ENCODE measurements at places on chromosomes 5 and 9. TPM values are rescaled to one million over a fixed set of nuclear protein-coding genes. Genes with fewer than 3 reads are reported as not detected.

TAF11L5 gene
- not detected for polyA plus RNA-seq

PLCXD3 gene
- polyA plus RNA-seq: 25.4 TPM

CAMSAP1 gene
- 10.5 TPM for polyA plus RNA-seq

SDHA gene
- 317 TPM for polyA plus RNA-seq

GRCh38 chr5:178398901-178399700, 166.5 kb upstream of the PHYKPL start:
- DNase-seq: no peak

GRCh38 chr5:19978476-19978875, 9.5 kb downstream of the CDH18 start:
- DNase-seq: no peak

DNA sequence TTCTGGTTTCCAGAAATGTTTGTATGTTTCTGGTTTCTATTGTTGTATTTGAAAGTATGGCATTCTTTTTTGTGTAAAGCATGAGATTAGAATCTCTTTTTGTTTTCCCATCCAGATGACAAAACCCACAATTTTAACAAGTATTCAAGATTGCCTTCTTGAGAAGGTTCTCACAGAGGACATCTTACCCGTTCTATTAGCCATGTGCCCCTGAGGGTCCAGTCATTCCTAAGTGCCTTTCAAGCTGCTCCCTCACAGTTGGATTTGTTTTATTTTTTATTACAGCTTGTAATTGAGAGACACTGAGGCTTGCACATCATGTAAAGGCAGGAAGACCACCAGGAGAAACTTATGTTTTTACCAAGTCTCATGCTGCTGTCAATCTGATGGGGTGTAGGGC, 19.3 kb upstream of the LOX start:
- no peak for DNase-seq

- DNase-seq: no peak
Observed at GRCh38 chr9:36679710-36680109, 107.0 kb downstream of the MELK start.

GRCh38 chr9:69744688-69745380, 15.0 kb downstream of the PTAR1 start:
- DNase-seq: no peak

- no peak for DNase-seq
Observed at GRCh38 chr5:135033901-135034235, at the start of gene PITX1. Gene PITX1 (minus strand): TSS chr5:135034228. CDS start chr5:135033881, 347 bp downstream.

DNA sequence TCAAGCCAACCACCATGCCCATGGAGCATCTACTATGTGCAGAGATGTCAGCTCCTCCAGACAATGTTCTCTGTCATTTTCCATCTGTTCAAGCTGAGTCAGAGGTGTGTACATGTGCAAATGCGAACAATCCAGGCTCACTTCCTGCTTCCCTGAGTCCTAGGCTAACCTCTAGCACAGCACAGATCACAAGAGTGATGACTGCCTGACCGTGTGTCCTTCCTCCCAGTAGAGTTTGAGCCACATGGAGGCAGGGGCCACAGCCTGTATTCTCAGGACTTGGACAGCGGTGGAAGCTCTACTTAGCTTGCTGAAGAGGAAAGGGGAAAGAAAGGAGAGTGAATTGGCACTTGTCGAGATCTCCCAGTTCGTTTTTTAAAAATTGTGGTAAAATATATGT, 87.2 kb downstream of the KCNIP1 start:
- no peak for DNase-seq

Measured in heart right ventricle (tissue), 16 donors.